NCI-H2081 treated with DMSO at 0.1 percent for 48 hours (cell line): ENCODE measurements at places on chromosomes 6 and 20.

DNA sequence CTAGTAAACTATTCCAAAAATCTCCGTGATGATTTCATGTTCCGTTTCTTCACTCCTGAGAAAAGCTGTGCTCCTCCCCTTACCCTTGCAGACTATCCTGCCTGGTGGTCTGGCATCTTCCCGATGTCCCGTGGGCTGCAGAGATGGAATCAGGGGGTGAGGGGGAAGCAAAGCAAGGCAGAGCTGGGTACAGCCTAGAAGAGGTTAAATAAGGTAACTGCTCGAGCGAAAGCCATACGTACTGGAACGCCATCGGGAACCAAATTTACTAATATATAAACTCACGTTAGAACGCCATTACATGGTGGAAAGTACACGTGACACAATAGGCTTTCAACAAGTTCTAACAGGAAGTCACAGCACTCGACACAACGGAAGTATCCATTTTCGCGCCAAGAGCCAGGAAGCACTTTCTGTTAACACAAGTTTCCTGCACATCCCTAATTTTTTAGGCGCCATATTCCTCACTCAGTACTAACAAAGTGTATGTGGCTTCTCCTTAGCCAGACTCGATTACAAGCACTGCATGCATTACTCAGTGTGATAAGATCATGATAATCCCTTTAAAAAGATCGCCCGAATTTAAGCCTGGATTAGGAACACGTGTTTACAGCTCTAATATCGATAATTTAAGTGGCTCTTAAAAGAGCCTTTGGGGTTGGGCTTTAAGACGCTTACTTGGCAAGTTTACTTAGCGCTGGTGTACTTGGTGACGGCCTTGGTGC is 101.6 kb upstream of the PRSS16 start:
- peak; percentile 83 for DNase-seq

DNA sequence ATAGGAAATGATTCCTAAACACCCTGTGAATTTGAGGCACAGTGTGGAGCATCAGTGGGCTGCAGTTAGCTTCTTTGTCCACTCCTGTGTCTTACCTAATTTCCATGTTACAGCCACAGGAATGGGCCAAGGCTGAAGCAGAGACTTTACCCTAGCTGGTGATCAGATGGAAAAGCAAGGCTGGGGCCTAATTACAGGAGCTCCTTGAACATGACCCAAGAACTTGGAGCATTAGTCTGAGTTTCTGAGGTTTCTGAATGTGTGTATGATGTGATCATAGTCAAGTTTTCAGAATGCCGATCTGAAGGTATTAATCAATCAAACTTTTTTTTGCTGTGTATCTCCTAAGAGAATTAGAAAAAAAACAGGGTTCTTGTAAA is 18.0 kb downstream of the HECA start:
- DNase-seq = no peak

DNA sequence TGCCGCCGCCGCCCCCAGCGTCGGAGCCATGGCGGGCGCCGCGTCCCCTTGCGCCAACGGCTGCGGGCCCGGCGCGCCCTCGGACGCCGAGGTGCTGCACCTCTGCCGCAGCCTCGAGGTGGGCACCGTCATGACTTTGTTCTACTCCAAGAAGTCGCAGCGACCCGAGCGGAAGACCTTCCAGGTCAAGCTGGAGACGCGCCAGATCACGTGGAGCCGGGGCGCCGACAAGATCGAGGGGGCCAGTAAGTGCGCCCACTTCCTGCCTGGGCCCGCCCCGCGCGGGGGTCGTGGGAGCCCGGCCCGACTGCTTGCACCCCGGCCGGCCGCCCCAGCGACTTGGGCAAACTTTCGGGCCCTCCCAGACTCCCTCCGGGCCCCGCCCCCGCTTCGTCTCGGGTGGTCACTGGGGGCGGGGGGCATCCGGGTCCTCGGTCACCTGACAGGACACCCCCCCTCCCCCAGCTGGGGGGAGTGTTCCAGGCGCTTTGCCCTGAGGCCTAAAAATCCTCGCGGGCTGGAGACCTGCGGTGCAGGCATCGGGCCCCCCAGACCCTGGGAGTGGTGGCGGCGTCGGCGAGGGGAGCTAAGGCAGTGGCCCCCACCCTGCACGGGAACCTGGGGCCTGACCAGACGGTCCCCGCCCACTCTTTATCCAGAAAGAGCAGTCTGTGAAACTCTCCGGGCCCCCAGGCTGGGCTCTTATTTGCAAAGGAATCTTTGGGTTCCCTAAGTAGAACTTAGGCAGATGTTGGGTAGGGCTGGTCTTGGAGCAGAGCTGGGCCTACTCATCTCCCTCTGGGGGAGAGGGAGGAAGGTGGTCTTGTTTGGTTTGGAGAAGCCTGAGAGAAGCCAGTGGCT is 501 bp downstream of the PLCG1 start:
- no peak for DNase-seq

- DNase-seq = no peak
Measured at GRCh38 chr6:159913375-159913774, 22.6 kb downstream of the MAS1 start.

GRCh38 chr6:36760685-36761435 is 63.2 kb downstream of the RAB44 start:
- no peak for DNase-seq

GRCh38 chr6:20286968-20287565 is 74.8 kb upstream of the MBOAT1 start:
- DNase-seq = no peak

GRCh38 chr6:163836876-163837690 is 422.6 kb downstream of the QKI start:
- no peak for DNase-seq

- DNase-seq = no peak
Measured at GRCh38 chr6:90397929-90398674, 101.5 kb upstream of the BACH2 start.

DNA sequence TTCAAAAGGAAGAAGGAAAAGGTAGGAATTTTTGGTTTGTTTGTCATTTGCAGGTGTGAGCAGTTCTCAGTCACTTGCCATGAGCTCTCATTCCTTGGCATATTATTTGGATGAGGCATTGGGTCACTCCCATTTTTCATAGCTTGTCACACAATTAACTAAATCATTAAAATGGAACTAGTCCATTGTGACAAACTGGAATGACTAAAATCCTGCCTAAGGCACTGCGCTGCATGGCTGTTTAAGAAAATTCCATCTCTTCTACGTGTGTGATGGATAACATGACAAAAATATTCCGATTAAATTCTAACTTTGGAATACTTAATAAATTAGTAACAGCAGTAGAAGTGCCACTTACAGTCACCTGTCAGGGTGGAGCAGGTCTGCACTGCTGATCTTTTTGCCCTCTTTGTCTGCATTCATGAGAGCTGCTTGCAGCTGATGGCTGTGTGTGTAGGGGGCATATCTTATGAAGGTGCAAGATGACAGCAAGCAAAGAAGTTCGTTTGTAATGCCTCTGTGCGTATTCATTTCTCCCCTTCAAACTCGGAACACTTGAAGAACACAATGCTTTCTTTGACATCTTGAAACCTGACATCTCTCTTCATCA is 1292.6 kb upstream of the MAP3K7 start:
- no peak for DNase-seq

DNA sequence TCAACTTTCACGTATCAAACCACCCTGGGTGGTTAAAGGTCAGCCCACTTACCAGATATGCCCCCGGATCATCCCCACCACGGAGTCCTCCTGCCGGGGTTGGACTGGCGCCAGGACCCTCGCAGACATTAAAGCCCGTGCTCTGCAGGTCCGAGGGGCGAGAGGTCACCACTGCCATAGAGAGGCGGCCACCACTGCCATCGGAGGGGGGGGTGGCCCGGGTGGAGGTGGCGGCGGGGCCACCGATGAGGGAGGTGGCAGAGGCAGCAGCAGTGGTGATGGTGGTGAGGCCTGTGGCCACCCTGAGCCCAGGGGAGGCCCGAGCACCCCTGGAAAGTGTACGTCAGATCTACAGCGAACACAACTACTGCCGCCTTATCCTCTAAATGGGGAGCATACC is 76.3 kb downstream of the ASXL1 start:
- DNase-seq = no peak

GRCh38 chr20:24481173-24481572 is 11.7 kb downstream of the SYNDIG1 start:
- DNase-seq = no peak

DNA sequence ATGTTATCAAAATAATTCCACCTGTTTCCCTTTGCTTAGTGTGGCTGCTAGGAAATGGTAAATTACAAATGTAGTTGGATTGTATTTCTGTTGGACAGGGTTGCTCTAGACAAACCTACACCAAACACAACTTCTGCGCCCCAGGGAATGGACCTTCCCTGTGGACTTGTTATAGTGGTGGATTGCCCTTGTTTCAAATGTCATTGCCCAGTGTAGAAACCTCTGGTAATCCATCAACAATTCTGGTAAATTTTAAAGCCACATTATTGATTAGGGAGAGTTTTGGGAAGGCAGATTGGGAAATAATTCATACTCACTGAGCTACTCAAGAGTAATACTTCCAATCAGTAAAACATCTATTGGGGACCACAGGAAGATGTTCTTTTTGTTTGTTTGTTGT is 239.8 kb downstream of the ARID1B start:
- no peak for DNase-seq

- DNase-seq = no peak
Measured at GRCh38 chr20:11216451-11217314, 542.9 kb upstream of the JAG1 start.

- DNase-seq = no peak
Measured at GRCh38 chr6:7008451-7008988, 99.2 kb upstream of the RREB1 start.

DNA sequence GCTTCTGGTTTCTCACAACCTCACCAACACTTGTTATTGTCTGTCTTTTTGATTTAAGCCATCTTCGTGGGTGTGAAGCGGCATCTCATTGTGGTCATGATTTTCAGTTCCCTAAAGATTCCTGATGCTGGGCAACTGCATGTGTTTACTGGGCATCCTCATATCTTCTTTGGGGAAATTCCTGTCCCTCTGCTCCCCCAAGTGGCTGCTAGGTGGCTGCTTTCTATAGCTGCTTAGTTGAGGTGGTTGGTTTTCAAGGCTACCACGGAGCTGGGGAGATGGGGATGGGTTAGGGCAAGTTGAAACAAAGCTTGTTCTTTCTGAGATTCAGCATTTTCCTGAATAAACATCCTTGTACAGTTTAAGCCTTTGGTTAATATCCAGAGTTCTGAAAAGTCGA is 403.9 kb upstream of the SULF2 start:
- no peak for DNase-seq

GRCh38 chr20:49659056-49659455 is 54.6 kb downstream of the B4GALT5 start:
- DNase-seq = no peak

GRCh38 chr6:89506716-89507617 is 74.0 kb downstream of the ANKRD6 start:
- no peak for DNase-seq

DNA sequence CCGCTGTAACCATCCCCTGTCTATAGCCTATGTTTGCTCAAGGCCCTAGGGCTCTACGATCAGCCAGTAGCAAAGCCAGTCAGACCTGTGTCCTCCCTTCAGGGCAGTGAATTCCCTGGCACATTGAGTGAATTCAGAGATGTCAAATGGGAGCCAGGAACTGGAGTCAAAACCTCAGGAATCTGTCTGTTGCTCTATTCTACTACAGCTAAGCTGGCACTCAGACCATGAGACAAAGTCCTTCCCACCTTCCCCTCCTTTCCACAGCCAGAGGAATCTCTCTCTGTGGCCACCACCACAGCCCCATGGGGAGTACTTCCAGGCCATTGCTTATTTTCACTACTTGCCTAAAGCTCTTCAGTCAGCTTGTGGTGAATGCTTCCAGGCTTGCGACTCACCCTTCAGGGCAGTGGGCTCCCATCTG is 82.0 kb downstream of the PKIB start:
- no peak for DNase-seq

- DNase-seq = no peak
Measured at GRCh38 chr6:26152226-26153101, 65.2 kb downstream of the HFE start.

DNA sequence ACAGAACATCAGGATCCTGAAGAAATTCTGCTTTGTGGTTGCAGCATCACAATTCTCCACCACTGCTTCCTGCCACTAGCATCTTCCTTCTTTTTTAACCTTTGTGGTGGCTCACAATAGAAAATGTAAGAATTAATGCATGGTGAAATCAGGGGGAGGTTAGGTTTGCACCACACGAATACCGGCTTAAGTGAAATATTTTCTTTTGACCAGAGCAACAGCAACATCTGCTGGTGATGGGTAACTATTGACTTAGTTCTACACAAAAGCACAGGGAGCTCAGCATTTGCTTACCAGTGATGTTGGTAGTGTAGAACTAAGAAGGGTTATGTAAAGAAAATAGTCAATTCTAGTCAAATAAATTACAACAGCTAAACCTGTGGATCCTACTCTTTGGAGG is 280.5 kb downstream of the SYNE1 start:
- no peak for DNase-seq

GRCh38 chr20:38228436-38228835 is 32.1 kb downstream of the KIAA1755 start:
- DNase-seq = no peak

DNA sequence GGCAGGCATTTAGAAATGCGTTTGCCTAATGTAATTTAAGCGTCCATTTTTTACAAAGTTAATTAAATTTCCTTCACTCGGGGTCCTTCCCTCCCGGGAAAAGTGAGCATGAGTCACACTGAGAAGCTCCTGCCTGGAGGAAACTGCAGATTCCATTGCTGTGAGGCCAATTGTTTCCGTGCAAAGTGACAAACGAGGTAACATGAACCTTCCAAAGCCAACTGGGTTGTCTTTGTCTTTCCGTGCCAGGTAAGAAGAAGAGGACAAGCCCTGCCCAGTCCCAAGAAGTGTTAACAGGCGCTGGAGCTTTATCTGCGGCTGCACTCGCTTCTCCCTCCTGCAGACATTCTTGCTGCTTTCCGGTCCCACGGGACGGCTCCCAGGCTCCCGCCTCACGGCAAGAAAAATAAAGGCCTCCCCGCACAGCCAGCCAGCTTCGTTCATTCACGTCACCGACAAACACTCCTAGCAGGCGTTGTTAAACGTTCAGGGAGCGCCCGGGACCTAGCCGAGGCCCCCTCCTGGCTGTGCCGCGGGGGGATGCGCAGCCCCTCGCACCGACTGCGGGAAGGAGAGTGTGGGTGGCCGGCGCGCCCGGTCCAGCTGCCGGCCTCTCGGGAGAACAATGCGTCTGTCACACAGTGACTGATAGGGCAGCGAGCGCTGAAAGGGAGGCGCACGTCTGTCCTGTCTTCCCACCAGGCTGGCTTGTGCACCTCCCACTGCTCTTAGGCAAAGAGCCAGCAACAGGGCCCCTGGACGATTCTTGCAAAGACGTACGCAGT is 61.5 kb upstream of the HDDC2 start:
- no peak for DNase-seq

GRCh38 chr6:36550473-36551000 is 3.3 kb upstream of the STK38 start:
- DNase-seq = no peak

GRCh38 chr6:37960139-37960935 is 140.8 kb downstream of the ZFAND3 start:
- DNase-seq = no peak

DNA sequence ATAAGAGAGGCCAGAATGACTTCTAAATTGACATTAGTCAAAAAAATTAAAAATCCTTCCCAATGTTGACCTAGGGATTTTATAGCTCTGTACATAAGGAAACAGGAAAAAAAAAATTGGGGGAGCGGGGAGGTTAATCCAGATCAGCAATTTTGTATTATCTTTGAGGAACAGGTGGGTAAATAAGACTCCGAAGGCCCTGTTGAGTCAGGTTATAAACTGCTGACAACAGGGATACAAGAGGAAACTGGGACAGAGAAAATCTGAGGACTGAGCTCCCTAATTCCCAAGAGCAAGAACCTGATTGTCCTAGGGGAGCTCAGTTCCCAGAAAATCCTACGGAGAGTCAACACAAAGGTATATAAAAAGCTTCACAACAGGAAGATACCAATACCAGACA is 26.8 kb upstream of the CRIP3 start:
- no peak for DNase-seq

- DNase-seq = no peak
Measured at GRCh38 chr6:27334141-27334540, 22.1 kb upstream of the POM121L2 start.
